Stimulated activated CD8-positive, alpha-beta memory T cell treated with anti-CD3 and anti-CD28 coated beads, Interleukin-4, amount 100 ng/mL, for 4 hours (primary cell): ENCODE measurements at places on chromosomes 5 and 9.

GRCh38 chr5:131160134-131160533 lies 4.9 kb downstream of the HINT1 start:
- DNase-seq: no peak

- no peak for DNase-seq
Observed at GRCh38 chr5:73186976-73187375, 14.0 kb downstream of the TMEM174 start.

GRCh38 chr9:37374892-37375291 lies 47.6 kb upstream of the GRHPR start:
- no peak for DNase-seq

- DNase-seq: no peak
Observed at GRCh38 chr5:116130471-116130870, 45.6 kb downstream of the COMMD10 start.

DNA sequence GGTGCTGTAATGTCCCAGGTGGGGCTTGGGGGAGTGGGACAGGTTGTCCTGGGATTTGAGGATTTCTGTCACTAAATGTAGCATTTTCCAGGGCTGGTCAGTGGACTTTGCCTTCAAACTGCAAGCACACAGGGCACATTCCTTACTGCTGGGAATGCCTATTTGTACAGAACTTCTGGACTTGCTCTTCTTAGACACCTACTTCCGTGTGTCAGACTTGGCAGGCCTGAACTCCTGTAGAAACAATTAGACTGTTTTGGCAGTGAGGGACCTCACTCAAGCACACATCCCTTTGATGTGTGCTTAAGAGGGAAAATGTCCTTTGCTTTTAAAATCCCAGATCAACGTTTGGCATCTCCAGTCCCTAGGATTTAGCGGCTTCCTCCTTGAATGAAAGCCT lies 192.2 kb downstream of the PAPPA start:
- no peak for DNase-seq

DNA sequence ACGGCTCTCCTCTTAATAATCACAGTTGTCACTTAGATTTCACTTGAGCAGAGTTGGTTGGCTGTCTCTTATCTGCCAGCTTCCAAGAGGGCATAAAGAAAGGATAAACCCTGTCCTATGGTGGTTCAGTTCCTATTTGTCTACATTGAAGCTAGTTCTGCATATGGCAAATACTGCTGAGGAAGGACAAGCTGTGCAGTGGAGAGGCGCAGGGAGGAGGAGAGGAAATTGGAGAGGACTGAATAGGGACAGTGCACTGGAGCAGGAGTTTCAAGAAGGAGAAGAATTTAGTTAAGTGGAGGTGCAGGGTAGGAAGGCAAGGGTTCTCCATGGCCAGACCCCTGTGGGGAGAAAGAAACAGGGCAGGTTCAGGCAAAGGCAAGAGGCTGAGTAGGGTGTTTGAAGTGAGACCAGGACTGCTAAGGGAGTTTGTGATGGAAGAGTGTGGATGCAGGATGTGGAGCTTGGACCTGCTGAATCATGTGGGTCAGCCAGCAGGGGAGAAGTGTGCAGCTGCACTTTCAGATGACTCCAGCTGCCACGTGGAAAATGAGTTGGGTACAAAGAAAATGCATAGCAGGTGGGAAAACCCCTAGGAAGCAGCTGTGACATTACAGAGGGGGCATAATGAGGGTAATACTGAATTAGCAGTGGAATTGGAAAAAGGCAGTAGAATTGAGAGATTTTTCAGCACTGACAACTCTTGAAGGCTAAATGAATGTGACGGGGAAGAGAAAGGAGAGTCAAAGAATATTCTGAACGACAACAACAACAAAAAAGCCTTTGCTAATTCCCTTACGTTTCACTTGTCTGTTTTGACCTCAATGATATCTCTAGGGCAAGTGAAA lies 66.8 kb downstream of the MAMDC2 start:
- DNase-seq: no peak

- DNase-seq: no peak
Observed at GRCh38 chr5:99614888-99615287, 686.1 kb upstream of the CHD1 start.

GRCh38 chr9:34636791-34637355 lies 714 bp downstream of the SIGMAR1 start:
- DNase-seq: no peak

DNA sequence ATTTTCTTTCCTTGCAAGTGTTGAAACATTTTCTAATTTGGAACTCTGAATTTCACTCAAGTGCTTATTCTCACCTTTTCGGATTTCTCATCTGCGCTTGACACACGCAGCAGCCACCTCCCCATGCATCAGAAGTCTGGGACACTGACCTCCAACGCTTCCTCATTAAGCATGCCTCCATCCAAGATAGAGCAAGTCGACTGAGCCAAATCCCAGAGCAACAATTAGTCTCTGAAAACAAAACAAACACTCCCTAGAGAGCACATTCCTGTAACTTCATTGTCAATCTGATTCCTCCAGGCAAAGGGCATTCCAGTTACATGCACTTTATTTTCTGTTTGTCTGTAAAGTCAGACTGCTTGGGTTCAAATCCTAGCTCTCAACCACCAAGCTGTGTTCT lies 5.7 kb downstream of the CD180 start:
- DNase-seq: no peak

GRCh38 chr5:8839361-8840055 lies 706.4 kb downstream of the SEMA5A start:
- no peak for DNase-seq

- DNase-seq: no peak
Observed at GRCh38 chr9:35407846-35408245, 82.1 kb upstream of the RUSC2 start.

DNA sequence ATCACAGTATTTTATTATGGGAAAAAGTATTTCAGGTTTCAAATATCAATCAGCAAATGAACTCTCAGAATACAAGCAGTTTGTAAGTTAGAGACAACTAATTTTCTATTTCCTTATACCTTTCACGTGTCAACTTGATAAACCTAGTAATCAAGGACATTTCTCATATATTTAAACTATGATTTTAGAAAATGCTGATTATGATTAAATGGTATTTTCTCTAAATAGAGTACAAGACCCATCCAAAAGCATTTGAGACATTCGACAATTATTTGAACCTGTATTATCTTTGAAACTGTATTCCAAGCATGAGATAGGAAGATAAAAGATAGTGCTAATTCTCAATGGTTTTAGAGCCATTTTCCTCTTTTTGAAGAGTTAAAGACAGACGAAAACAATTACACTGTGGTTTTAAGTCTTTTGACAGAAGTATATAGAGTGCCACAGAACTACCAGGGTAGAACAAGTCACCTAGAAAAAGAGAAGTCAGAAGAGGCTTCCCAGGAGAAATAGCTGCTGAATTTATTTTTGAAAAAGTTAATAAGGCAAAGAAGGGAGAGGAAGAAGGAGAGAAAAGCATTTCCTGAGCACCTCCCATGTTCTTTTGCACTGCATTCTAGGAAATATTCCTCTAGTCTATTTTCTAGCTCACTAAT lies 5.6 kb downstream of the MEIKIN start:
- no peak for DNase-seq

GRCh38 chr5:17204133-17204489 lies 13.3 kb upstream of the BASP1 start:
- no peak for DNase-seq

DNA sequence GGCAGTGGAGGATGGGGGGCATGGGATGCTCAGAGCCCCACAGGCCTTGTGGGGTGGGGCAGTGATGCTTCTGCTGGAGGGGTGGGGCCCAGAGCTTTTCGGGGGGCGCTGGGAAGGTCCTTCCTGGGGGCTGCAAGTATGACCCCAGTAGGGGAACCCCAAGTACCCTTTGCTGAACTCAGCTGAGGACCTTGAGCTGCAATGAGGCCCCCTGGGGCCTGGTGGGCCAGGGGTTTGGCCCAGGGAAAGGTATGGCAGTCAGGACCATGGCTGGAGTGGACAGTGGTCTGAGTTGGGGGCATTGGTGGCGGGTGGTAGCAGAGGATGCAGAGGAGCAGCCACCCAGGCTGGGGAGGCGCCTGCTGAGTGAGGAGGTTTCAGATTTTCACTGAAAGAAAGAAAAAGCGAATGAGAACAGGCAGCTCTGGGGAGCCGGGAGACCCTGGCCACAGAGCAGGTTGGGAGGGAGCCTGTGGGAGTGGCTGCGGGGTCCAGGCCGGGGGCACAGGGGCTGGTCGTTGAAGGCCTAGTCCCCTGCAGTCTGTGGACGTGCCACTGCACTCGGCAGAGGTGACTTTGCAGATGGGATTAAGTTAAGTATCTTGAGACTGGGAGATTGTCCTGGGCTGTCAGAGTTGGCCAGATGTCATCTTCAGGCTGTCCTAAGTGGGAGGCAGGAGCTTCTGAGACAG lies 19.2 kb downstream of the WNK2 start:
- no peak for DNase-seq

- DNase-seq: no peak
Observed at GRCh38 chr9:88274078-88274477, 114.2 kb upstream of the SPIN1 start.

GRCh38 chr9:69468380-69468779 lies 143.4 kb downstream of the ENTREP1 start:
- DNase-seq: no peak

GRCh38 chr5:1402611-1403255 lies 42.5 kb downstream of the SLC6A3 start:
- DNase-seq: no peak

GRCh38 chr5:59126708-59127573 lies 544.1 kb downstream of the RAB3C start:
- DNase-seq: no peak

DNA sequence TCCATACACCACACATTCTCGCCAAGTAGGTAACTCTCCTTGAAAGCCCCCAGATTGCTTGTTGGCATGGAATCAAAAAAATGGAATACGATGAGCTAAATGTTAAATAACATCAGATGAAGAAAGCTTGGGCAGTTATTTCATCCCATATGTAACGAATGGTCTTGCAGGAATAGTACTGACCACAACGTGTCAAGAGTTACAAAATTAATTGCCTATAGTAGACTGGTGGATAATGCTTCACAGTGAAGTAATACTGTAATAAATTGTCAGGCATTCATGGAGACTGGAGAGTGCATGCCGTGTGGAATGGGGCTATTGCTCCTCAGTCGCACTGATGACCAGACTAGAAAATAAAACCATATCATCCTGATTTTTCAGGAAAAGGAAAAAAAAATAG lies 1628.7 kb downstream of the MAT2B start:
- DNase-seq: no peak

GRCh38 chr9:31574006-31574765 lies 810.3 kb upstream of the ACO1 start:
- DNase-seq: no peak

DNA sequence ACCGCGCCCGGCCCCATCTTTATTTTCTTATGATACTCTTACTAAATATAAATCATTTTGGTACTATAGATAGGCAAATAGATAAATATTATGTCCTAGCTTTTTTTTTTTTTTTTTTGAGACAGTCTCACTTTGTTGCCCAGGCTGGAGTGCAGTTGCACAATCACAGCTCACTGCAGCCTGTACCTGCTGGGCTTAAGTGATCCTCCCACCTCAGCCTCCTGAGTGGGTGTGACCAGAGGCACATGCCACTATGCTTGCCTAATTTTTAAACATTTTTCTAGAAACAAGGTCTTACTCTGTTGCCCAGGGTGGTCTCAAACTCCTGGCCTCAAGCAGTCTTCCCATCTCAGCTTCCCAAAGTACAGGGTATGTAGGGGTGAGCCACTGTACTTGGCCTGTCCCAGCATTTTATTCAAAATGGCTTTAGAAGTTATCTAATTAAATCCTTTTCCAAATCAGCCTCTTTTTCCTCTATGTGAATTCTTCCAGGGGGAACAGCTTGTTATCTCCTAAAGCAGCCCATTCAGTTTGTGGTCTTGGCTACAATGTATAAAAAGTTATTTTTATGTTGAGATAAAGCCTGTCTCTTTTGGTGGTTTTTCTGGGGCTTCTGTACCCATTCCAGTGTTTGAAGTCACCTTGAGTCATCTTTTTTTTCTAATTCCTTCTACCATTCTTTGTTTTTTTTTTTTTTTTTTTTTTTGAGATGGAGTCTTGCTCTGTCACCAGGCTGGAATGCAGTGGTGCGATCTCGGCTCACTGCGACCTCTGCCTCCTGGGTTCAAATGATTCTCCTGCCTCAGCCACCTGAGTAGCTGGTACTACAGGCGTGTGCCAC lies 12.1 kb downstream of the MELK start:
- DNase-seq: no peak

GRCh38 chr5:135162661-135163265 lies 128.7 kb upstream of the PITX1 start:
- no peak for DNase-seq

- DNase-seq: no peak
Observed at GRCh38 chr9:69299315-69299714, 25.7 kb upstream of the ENTREP1 start.

DNA sequence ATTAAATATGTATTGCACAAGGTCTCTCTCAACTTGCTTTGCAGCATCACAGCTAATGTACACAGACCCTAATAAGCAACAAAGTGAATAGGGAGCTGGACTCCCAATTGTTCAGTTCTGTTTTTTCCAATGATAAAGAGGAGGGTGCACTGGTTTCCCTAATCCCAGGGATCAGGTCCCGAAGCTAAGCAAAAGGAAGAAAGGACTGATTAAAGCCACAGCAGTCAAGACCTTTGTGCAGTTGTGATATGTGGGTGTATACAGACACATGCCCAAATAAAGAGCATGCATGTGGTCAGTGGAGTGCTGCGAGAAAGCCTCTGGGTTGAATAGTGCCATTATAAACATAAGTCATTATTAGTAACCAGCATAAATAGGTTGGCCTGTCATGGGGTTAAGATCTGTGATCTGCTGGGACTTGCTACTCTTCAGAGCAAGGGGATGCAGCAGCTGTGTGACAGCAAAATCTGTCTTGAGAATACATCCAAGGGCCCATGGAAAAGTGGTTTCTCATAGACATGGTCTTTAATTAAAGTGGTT lies 1863.1 kb upstream of the WWC1 start:
- no peak for DNase-seq

DNA sequence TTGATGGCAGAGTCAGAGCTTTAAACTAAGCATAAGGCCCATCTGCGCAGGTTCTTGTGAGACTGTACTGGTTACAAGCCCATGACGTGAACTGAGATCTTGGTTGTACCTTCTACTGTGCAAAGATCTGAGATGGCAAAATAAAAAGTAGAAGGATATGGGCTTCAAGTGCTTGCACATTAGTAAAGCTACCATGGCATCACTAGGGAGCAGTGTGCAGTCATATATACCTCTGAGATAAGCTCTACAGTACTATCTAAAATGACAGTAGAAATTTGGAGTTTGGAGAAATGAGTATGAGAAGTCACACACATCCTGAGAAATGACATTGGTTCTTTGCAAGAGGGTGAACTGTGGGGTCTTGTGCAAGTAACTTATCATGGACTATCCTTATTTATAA lies 408.2 kb upstream of the PRR16 start:
- DNase-seq: no peak

DNA sequence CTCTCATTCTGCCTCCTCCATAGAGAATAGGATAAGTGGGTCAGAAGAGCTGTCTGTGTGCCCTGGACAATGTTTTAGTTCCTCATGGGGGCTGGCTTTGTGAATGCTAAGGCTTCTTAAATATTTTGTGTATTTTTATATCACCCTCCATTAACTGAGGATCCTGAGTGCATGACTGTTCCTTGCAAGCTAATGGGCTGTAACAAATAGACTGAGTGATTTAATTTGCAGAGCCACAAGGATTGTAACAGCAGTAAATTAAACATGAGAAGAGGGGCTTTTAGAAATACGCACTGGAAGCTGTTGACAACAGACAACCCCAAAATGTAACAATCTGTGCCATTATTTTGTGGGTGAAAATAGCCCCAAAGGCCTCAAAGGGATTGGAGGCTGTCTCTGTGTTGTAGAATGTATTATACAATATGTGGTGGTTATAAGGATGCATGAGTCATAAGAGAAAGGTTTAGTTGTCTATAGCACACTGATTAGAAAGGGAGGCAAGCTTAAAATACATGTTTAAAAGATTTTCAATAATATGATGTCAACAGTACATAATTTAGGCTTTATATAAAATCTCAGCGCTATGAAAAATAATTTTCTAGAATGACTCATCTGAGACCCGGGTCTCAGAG lies 152.7 kb upstream of the ACTBL2 start:
- DNase-seq: no peak
